ENCODE measurements at places on chromosomes 6 and 20.

DNA sequence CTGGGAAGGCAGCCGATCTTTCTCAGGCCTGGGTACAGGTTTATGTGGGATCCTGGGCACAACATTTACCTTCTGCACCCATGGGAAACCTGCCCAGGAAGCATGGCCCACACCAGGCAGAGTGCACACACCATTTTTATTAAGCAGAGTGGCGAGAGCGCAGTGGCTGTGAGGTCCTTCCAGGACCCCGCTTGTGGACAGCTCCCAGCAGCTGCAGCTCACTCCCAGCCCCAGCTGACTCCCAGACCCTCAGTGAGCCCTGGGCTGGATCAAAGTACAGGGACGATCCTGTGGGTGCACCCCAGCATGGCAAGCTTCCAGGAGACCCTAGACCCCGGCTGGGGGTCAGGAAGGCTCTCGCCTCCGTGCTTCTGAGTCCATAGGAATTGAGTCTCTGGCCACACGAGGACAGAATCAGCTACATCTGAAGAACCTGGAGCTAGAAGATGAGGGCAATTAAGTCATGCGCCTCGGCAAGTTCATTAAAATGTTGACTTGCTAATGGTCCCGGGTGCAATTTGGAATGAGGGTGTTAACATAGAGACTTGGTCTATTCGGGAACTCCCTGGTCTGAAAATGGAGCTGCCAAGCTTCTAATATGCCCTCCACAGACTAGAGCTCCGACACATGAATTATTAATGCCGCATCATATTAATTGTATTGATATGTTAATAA, 65.4 kb upstream of the SLCO4A1 start:
- no peak for DNase-seq

DNA sequence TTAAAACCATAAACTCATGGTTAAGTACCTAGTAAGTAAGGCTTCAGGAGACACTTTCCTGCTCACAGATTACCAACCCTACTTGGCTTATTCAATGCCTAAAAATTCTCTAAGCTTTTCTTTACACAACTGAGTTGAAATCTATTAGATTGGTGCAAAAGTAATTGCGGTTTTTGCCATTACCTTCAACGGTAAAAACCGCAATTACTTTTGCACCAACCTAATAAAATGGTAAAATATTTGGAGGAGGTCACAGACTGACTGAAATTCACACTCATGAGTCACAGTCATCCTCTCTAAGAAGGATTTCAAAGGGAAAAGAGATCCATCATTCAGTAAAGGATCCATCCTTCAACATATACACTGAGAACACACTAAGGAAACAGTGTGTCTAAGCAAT, 25.9 kb downstream of the PKHD1 start:
- no peak for DNase-seq

GRCh38 chr6:56381801-56382251, 134.4 kb upstream of the COL21A1 start:
- no peak for DNase-seq

DNA sequence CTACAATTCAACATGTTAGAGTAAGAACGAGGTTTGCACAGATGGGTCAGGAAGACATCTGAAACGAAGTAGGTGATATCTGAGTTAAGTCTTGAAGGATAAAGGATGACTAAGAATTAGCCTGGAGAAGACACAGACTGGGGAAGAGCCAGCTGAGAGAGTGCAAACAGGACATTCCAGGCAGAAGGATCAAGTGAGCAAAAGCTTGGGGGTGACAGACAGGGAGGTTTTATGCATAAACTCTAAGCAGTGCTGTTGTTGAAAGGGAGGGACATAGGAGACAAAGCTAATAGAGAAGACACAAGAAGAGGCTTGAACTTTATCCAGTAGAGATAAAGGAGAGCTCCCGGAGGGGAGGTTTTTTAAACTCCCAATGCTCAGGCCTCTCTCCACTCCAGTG, 15.0 kb upstream of the ETV7 start:
- no peak for DNase-seq

- DNase-seq, result no peak
Observed at GRCh38 chr6:132063204-132063603, 112.0 kb upstream of the CCN2 start.
